ENCODE measurements at places on chromosomes 1 and 21.

- DNase-seq, result no peak
Measured at GRCh38 chr1:104906141-104906540, 1156.4 kb downstream of the AMY1C start.

GRCh38 chr1:157497987-157498735 lies 54.2 kb downstream of the FCRL5 start:
- no peak for DNase-seq

- no peak for DNase-seq
Measured at GRCh38 chr1:16960560-16961296, 19.7 kb downstream of the MFAP2 start.

- DNase-seq, result no peak
Measured at GRCh38 chr1:36086529-36087232, 2.0 kb upstream of the ADPRS start.

DNA sequence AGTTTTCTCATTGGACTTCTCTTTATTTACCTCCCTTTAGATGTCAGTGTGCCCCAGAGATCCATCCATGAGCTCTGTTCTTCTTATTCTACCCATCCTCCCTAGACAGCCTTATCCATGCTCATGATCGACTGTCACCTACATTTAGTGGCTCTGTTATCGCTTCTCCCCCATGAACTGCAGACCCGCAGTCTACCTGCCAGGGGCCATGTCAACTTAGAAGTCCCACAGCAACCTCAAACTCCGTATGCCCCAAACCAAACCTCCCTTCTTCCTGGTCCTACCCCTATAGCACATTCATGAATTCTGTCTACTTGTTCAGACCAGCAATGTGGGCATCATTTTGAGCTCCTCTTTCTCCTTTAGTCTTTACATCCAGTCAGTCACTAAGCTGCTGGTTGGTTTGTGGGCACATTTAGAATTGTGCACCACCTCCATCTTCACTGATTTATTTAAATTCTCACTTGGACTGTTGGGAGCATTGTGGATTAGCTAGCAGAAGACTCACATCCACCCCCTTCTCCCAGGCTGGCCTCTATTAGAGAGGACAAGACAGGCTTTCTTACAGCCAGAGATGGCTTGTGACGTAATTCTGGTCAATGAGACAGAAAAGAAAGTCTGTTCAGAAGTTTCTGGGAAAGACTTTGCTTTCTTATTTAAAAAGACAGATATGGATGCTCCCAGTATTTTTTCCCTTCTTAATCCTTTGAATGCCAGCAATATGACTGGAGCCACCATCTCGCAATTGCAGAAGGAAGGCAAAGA lies 19.1 kb downstream of the C1orf116 start:
- DNase-seq, result no peak

GRCh38 chr1:42173155-42173933 lies 8.8 kb upstream of the GUCA2A start:
- peak; percentile 75 for DNase-seq

DNA sequence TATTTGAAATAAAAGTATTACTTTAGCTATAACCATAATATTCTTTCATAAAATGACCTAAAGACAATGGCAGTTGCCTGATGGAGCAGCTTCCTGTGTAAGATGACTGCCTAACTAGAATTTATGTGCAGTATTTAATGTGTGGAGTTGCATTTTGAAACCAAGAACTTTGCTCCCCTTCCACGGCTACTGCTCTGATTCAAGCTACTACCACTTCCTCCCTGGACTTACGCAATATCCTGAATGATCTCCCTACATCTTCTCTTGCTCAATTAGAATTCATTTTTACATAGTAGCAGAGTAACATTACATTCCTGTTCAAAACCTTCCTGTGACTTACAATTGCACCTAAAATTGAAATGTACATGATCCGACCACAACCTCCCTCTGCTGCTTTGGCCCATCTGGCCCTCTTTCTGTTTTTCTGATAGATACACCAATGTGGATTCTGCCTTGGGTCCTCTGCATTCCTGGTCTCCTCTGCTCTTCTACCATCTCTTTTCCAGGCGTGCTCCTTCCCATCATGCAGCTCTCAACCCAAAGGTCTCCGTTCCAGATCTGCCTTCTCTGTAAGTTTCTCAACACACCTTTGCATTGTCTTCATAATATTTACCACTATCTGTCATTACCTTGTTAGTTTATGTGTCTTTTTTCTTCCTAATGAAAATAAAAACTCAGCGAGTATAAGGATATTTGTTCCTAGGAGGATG lies 47.4 kb upstream of the USP25 start:
- no peak for DNase-seq

GRCh38 chr1:162676750-162677149 lies 44.5 kb downstream of the DDR2 start:
- DNase-seq, result peak; percentile 27

- DNase-seq, result no peak
Measured at GRCh38 chr1:4221107-4221506, 321.0 kb upstream of the C1orf174 start.

- DNase-seq, result no peak
Measured at GRCh38 chr21:37337831-37338230, 28.7 kb upstream of the DYRK1A start.

GRCh38 chr1:21338573-21339355 lies 48.5 kb upstream of the ECE1 start:
- peak; percentile 28 for DNase-seq

DNA sequence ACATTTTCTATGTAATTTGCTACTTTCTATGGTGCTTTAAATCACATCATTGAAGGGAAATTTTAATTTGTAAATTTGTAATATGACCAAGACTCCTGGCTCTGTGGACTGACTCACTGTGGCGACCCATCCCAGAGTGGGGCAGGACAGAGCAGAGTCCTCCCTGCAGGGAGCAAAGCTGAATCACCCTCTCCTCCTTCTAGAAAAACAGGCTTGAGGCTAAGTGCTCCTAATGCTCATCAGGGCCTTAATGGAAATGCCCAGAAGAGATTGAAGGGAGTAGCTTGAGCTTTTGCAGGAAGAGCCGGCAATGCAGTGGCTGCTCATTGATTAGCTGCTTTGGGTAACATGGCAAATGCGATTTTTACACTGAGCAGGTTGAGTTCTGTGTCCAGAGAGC lies 16.8 kb downstream of the S100A10 start:
- DNase-seq, result no peak

DNA sequence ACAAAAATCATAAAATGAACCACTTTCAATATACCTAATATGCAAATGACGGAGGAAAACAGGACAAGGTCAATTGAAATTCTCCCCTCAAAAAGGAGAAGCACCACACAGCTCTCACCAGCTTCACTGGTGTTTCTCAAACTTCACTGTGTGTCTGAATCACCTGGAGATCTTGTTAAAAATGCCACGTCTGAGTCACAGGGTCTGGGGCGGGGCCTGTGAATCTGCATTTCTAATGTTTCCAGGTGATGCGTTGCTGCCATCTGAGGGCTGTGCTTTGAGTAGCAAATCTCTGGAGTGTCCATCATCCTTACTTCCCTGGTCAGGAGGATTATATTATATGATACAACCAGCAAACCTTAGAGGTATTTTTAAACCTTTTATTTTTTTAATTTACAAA lies 9.0 kb downstream of the CLDN19 start:
- no peak for DNase-seq

GRCh38 chr1:224160171-224160682 lies 22.8 kb upstream of the DEGS1 start:
- no peak for DNase-seq

DNA sequence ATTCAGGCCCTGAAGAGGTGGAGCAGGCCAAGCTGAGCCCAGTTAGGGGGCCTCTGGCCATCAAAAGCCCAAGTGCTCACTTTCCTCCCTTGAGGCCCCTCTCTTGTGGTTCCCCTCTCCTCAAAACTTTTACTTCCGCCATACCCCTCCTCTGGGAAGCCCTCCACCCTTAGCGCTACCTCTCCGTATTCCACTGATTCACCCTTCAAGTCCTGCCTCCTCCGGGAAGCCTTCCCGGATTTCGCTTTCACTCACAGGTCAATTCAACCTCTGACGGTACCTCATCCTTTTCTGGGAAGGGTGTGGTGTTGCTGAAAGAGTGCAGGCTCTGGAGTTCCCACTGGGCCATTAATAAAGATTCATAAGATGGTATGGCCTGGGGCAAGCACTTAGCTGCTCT lies 19.1 kb downstream of the SPOCD1 start:
- DNase-seq, result no peak

- DNase-seq, result no peak
Measured at GRCh38 chr1:182897696-182898095, 55.3 kb downstream of the SHCBP1L start.

DNA sequence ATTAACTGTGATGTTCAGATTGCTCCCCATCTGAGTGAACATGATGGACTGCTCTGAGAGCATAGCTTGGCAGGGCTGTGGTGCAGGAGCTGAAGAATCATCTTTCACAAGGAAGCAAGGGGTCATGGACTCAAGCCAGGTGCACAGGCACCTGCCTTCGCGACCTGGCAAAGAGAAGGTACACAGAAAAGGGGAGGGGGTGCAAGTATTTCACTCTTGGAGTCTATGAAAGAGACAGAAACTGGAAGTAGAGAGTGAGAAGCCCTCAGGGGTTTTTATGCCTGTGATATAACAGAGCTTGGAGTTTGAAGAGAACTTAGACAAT lies 232.6 kb upstream of the PLXNA2 start:
- DNase-seq, result no peak

GRCh38 chr1:41325801-41326200 lies 35.4 kb upstream of the FOXO6 start:
- DNase-seq, result no peak

- peak; percentile 81 for DNase-seq
Measured at GRCh38 chr1:9825093-9826074, 1.6 kb upstream of the CLSTN1 start.

DNA sequence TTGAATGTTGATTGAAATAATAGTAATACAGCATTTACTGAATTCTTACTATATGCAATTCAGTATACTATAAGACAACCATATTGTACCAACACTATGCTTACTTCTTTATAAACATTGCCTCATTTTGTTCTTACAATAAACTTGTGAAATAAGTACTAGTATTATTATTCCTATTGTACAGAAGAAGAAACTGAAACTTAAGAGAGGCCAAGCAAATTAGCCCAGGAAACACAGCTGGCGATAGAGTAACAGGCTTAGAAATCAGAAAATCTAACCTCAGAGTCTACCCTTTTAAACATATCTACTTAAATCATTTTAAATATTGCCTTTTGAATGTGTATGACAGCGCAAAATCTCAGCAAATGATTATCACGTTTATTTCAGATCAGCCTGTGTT lies 41.7 kb downstream of the FASLG start:
- no peak for DNase-seq

DNA sequence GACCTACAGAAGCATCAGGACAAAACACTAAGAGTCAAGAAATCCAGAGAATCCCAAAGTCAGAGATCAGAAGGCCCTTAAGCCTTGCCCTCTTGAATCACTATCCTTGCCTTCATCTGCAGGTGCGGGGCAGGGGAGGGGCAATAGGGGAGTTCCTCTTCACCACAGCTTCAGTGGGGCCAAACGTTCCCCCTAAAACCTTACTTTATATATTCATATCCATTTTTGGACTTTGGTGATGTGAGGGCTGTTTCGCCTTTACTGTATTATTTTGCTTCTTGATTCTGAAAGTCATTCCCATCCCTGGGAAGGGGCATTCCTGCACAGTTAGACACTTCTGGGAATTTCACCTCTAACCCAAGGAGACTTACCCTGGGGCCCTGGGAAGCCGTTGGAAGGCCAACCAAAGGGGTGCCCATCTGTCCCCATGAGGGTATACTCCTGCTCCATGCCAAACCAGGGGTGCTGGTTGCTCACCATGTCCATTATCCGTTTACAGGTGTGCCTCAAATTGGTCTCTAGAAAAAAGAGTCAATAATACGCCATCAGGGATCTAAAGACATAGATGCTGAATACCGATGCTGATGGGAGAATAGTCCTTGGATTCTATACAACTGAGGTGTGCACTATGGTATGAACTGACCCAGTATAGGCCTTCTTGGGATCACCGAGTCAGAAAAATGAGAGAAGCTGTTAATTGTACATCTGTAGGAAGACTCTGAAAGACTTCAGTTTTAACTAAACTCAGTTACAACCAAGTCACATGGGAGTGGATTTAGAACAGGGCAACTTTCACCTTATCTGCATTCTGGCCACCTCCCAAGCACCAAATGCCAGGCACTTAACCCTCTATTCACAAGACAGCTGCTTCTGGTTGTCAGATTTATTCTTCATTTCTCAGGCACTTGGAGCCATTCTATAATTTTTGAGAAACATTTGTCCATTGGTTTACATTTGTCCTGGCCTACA lies 5.4 kb downstream of the GLUL start:
- no peak for DNase-seq

DNA sequence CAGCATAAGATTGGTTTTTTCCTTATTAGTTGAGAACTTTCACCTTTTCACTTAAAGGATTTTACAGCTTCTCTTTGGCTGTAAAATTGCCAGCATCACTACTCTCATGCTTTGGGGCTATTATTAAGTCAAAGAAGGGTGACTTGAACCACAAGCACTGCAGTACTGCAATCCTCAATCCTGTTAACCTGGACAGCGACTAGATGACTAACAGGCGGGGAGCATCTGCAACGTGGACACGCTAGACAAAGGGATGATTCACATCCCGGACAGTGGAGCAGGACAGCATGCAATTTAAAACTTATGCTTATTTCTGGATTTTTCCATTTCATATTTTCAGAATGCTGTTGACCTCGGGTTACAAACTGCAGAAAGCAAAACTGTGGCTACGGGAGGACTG lies 8.1 kb downstream of the ARV1 start:
- DNase-seq, result no peak

GRCh38 chr1:89098857-89099256 lies 27.1 kb downstream of the GBP2 start:
- no peak for DNase-seq

DNA sequence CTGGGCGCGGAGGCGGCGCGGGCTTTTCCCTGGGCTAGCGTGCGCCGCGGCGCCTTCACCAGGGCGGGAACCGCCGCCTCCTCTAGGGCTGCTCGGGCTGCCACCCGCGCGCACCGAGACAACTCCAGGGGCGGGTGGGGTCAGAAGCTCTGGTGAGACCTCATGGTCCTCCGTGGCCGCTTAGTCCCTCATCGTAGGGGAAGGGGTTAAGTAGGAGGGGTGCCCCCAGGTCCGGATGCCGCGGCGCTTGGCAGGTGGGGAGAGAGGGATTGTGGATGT lies 559 bp downstream of the SERTAD4 start:
- peak; percentile 14 for DNase-seq

DNA sequence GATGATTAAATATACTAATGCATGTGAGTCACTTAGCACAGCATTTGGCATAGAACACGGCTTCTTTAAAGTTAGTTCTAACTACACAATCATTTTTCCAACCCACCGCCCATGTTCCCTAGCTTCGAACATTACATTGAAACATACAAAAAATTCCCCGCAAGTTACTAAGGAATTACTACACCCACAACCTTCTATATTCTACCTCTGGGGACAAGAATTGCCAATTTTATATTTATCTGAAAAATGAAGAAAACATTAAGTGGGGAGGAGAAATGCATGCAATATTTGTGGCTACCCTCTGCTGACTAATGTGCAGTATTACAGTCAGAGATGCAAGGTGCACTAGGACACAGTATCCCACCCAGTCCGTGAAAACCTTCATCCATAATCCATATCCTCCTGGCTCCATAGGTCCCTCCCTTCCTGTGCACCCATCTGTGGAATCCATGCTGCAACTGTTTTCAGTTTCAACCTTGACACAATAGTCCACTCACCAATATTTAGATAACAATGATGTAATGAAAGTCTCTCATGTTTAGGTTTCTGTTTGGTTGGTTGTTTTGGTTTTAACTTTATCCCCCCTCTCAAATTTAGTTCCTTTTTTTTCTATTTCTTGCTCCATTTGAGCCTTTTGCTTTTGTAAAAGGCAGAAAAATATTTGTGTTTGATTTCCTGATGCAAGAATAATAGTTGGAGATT lies 31.6 kb downstream of the RGS5 start:
- peak; percentile 77 for DNase-seq

Measured in NCI-H446 (cell line).